ENCODE measurements at places on chromosomes 2 and 18.

DNA sequence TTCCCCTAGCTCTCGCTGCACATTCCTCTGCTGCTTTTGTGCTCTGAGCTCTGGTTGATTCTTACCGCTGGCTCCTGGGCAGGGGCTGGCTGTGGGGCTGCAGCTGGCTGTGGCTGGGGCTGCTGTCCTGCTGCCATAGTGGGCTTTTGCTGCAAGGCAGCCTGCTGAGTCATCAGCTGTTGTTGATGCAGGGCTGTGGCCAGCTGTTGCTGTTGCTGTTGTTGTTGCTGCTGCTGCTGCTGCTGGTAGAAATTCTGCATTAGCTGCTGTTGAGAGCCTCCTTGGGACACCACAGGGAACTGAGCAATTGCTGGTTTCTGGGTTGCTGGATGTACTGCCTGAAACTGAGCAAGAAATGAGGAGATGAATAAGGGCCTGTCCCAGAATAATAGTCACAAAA lies 77.2 kb upstream of the NFU1 start:
- peak; percentile 31 for DNase-seq

DNA sequence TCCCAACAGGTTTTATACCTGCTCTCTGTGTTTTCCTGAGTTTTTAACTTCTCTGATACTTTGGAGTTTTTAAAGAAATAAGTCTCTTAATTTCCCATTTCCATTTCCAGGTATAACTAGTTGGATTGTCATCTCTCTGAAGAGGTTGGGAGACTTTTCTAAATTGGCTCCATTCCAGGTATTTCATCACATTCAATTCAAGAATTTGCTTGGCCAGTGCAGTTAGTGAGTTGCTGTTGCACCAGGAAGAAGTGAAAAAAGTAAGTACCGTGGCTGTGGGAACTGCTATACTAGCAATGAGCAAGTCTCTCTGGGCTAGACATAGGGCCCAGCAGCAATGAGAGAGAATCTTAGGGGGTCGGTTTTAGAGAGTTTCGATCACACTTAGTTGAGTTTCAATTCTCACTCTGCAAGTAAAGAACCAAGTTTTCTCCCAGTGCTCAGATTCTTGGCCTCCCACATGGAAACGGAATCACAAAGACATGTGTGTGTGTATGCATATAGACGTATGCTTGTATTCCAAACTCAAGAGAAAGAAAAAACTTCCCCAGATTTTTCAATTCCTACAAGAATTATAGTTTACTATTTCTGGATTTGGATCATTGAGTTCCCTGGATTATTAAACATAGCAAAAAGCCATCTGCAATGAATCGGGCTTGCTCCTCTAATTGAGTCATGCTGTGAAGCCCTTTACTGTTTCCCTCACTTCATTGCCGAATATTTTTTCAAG lies 894.4 kb downstream of the BCL11A start:
- DNase-seq, result no peak

- DNase-seq, result no peak
Measured at GRCh38 chr2:130334026-130334425, 8.7 kb upstream of the IMP4 start.

DNA sequence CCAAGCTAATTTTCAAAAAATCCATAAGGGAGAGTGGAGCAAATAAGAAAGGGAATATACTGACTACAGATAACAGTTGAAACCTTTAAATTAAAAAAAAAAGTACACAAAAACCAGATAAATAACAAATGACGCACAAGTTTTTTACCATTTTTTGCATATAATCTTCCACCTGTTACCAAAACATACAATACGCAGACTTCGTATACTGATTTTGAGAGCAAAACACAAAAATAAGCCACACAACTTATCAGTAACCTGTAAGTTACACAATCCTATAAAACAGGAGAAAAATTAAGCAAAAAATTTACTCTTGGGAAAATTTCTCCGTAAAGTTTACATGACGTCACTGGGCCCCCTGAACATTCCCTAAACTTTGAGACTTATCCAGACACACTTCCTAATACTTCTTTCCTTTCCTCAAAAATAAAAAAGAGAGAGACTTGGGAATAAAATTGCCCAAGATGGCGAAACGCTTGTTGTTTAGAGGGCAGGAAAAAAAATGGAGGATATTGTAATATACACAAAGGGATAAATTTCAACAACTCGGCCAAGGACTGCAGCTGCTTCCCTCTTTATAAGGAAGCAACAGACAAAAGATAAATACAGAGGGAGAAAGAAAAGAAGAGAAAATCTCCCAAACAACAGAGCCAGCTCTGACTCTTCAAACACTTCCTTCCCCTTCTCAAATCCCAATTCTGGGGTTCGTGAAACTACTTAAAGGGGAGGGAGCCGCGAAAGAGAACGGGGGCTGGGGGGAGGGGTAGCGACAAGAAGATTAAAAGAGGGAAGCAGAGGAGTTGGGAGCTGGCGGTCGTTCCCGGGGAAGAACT lies 1.6 kb downstream of the BAZ2B start:
- DNase-seq, result no peak

GRCh38 chr2:232981356-232981755 lies 31.7 kb downstream of the NGEF start:
- no peak for DNase-seq

DNA sequence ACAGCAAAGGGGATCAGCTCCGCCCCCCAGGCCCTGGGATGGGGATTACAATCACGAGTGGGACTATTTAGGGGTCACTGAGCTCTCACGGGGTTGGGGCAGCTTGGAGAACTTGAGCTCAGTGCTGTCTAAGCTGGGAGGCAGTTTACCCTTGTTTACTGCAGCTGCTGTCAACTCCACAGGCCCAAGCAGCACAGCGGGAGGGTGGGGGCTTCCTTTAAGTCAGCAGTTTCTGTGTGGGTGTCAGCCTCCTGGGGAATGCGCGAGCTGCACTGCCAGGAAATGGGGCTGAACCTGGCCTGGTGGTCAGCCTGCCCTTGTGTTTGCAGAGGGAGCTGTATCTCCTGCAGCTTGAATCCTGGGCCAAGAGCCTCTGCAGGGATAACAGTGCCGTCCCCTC lies 29.8 kb downstream of the TOGARAM2 start:
- no peak for DNase-seq

DNA sequence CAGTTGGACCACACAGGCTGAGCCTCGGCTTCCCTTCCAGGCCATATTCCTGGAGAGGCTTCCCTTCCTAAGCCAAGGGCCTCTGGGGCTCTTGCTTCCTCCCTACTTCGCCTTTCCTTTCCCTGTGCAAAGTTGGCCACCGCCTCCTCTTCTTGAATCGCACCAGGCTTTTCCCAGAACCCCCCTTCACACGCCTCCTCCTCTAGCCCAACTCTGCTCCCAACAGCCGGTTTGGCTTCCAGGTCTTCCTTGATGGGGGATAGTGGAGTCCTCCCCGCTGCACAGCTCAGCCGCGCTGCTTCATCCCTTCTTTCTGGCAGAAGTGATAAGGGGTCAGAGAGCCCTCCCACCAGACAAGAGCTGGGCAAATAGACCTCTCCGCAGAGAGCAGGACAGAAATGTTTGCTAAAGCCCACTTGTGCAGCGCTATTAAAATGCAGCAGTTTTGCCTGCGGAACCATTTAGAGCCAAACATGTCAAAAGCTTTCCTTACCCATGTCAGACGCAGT lies 56.4 kb downstream of the SNORC start:
- no peak for DNase-seq

DNA sequence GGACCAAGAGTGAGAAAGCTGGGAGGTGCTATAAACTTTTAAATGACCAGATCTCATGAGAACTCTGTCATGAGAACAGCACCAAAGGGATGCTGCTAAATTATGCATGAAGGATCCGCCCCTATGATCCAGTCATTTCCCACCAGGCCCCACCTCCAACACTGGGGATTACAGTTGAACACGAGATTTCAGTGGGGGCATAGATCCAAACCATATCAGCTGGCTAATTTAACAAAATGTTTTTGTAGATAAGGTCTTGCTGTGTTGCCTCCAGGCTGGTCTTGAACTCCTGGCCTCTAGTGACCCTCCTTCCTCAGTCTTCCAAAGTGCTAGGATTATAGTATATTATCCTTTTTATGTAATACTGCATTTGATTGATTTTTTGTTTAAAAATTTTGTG lies 56.0 kb downstream of the NBEAL1 start:
- DNase-seq, result no peak

GRCh38 chr2:109195193-109196045 lies 66.4 kb downstream of the SH3RF3 start:
- no peak for DNase-seq

DNA sequence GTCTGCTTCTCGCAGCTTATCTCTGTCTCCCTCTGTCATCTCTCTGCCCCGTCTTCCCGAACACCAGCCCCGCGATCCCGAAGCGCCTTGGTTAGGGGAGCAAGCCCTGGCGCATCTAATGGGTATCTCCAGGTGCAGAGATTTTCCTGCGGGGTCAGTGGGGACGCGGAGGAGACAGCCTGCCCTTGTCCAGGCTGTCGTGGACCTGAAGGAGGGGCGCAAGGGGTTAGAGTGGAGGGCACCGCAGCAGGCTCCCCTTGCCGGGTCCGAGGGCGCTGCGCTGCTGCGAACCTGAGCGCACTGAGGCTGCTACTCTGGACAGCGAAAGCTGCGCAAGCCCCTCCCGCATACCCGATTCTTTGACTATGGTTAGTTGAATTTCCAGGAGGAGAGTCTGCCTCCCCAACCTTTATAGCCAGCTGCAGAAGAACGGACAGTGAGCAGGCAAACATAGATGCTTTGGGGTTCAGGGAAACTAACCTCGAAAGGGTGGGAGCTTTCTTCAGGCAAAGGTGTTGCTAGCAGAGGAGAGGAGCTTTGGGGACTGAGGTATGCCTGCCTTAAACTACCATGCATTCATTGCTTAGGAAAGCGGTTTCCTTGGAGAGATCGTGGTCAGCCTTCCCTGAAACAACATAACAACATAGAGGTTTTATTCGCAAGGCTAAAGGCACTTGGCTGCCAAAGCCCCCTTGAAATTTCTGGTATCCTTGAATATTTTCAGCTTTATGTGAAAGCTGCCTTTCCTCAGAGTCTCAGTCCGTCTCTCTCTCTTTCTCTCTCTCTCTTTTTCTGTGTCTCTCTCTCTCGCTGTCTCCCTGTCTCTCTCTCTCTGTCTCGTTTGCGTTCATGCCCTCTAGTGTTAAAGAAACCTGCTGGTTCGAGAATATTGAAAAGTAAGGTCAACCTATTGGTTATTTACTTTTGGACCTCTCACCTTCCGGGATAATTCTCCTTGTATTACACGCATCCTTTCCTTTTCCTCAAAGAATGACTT lies 1.6 kb downstream of the GALNT13 start:
- no peak for DNase-seq

GRCh38 chr18:75124551-75124950 lies 84.4 kb downstream of the PTGR3 start:
- no peak for DNase-seq

GRCh38 chr2:165237056-165237455 lies 2.2 kb upstream of the SCN2A start:
- DNase-seq, result no peak

DNA sequence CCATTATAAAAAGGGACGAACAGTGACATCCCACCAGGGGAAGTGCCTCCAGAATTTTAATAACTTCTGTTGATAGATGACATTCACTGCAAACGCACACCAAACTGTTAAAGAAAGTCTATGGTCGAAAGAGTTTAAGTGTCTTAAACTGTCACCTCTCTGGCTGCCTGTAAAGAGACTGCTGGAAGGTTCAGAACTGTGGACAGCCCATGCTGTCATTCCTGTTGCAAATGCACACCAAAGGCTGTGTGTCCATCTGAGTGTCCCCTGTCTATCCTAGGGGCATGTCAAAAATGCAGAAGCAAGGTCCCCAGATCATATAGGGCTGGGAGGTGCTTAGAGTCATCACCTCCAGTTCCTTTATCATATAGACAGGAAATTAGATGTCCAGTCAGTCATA lies 171.8 kb downstream of the CYRIA start:
- DNase-seq, result no peak

DNA sequence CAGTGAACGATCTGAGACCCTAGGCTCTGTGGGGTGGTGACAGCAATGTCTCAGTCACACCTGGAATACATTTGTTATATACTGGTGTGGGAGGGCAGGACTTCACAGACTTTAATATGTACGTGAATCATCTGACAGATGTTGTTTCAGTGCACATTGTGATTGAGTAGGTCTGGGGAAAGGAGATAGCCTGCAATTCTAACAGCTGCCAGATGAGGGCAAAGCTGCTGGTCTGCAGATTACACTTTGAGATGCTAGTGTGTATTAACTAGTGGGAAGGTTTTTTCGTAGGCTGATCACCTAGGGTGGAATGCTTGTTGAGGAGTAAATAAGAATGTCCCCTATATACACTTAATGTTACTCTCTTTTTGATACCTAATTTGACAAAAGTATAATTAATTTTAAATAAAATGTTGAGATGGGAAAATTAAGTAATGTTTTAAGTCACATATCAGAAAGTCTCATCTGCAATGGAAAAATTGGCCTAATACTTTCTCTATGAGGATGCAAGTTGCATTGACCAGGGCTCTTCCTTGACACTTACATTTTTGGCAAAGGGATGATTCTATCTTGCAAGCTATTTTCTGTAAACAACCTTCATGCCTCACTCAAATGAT lies 496.9 kb upstream of the HNMT start:
- DNase-seq, result no peak

DNA sequence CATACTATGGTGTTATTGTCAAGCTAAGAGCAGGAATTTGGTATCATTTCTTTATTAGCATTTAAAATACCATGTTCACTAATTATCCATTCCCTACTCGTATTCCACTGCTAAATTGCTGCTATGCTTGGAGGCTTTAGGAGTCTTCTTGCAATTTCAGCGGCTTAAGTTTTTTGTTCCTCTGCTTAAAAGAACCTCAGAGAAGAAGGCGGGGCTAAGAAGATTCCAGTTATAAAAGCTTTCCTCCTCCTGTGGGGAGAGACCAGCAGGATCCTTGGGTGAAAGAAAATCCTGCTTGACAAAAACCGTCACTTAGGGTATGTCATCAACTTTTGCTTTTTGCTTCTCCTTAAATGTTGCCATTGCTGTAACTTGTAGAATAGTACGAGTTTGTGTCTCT lies at the start of gene TRPM8:
TRPM8 (plus strand) TSS at position 258 of the 400 bp plus-strand sequence. CDS start 9,165 bp downstream, outside the sequence.
- DNase-seq, result no peak

GRCh38 chr18:55233857-55234256 lies 274.6 kb upstream of the CCDC68 start:
- DNase-seq, result no peak

- DNase-seq, result no peak
Measured at GRCh38 chr2:20384953-20385352, 34.3 kb upstream of the PUM2 start.

GRCh38 chr18:13125191-13125590 lies 93.4 kb upstream of the LDLRAD4 start:
- no peak for DNase-seq

GRCh38 chr18:79680100-79680879 lies 687 bp downstream of the CTDP1 start:
- DNase-seq, result no peak

GRCh38 chr18:42290318-42291307 lies 335.6 kb downstream of the PIK3C3 start:
- DNase-seq, result no peak

GRCh38 chr2:159130302-159130701 lies 156.2 kb downstream of the WDSUB1 start:
- no peak for DNase-seq

DNA sequence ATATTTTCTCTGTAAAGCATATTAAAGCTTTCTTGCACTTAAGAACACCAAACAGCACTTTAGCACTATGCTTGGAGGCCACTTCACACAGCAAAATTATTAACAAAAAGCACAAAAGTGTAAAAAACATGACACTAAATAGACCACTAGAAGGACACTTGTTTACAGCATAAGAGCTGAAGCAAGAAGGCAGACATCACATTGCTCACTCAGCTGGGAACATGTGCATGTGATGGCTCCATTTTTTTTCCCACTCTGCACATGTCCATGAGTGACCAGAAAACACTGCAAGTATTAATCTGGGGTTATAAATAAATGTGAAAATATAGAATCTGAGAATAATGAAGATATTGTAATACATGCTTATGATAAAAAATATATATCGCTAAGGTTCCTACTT lies 103.1 kb upstream of the MAPRE2 start:
- no peak for DNase-seq

GRCh38 chr2:145029081-145029480 lies 509.2 kb upstream of the ZEB2 start:
- no peak for DNase-seq
